ENCODE measurements at places on chromosomes 3 and 15.

DNA sequence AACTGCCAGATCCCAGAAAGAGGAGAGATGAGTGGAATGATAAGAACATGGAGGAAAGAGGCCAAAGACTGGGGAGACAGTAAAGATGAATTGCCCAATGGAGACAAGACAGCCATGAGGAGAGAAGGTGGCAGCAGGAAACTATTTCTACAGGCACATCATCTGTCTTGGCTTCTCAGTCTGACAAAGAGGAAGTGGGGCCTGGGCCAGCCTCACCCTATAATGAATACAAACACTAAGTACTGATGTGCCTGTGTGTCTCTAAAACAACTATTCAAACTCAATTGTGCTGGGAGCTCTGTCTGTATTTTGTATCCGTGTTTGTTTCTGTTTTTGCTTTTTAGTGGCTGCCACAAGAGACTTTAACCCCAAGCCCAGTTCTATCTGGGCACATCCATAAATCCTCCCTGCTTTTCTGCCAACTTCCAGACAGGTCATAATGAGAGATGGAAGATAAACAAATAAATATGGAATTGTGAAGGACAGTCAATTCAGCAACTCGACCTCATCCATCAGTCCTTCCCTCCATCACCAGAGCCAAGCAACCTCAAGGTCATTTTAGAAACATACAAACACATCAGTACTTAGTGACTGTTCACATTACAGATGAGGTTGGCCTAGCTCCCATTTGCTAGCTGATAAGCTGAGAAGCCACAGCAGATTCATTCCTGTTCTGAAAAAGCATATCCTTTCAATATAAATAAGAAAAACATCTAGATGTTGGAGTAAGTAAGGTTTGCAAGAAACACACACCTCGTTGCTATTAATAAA lies 116.7 kb downstream of the CADPS start:
- peak; percentile 1 for DNase-seq

DNA sequence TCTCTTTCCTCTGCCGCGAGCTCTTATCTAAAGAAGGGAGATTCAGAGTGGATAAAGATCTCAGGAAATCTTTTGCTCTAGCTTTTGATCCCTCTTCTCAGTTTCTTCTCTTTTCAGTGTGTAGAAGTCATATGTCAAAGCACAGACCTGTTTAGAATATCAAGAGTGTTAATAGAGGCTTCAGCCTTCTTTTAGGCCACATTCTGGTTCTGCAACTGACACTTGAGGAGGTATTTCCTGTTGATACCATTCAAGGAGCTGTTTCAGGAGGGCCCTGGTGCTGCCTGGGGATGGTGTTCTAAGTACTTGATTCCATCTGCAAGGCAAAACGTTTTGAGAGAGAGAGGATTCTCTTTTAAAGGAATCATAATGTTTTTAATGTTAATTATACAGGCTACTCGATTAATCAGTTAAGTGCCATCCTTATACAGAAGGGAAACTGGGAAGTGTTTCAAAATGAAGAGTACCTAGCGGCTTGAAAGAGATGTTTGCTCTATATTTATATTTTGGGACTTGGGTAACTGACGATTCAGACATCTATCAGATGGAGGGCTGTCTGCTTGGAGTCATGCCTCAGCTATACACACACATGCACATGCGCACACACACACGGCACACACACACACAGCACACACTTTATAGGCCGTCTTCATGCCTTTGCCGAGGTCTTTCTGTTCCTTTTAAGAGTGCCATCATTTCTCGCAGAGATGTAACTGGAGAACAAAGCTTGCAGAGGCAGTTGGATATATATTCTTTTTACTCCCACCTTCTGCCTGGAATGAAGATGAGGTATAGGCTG lies 313.9 kb downstream of the PTPRG start:
- DNase-seq: no peak

GRCh38 chr3:72154391-72155335 lies 369.7 kb upstream of the PROK2 start:
- DNase-seq: no peak

DNA sequence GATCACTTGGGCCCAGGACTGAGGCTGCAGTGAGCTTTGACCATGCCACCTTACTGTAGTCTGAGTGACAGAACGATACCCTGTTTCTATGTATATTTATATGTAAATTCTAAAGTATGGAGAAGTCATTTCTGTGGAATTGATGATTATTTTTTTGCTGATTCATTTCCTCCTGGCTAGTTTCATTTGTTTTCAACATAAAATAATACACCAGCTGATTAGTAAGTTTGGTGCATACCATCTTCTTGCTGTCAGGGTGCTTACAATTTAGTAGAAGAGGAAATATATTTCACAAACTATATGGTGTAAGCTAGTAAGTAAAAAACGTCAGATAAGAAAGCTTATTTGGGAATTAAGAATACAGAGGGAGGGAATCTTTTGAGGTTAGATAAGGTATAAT lies 36.0 kb downstream of the SLC25A26 start:
- no peak for DNase-seq

DNA sequence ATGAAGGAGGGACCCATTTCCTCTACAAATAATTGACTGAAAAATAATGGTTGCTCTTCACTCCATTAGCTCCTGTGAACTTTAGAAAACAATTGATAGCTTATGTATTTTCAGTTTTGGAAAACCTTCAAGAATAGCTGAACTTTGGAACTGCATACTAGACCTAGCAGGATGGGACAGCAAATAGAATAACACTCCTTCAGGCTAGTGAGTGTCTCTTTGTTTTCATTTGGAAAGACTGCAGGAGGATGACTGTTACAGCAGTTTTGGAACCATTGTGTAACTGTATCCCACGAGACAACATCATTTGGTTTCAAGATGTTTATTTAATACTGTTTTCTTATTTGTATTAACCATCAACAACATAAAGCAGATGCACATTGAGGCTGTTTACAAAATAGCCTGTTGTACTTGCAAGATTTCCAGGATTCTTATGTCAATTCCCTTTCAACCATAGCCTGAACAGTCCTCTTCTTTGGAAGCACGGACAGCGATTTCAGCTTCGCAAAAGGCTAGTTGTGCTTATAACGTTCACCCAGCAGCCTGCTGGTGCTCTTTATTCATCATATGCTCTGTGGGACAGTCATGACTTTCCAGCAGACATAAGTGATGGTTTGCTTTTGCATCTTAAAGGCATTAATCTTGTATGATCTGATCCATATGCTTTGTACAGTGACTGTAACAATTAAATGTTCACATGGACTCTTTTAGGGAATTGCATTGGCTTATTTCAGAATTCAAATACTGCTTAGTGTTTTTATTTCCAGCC lies 335.5 kb downstream of the IL5RA start:
- no peak for DNase-seq

DNA sequence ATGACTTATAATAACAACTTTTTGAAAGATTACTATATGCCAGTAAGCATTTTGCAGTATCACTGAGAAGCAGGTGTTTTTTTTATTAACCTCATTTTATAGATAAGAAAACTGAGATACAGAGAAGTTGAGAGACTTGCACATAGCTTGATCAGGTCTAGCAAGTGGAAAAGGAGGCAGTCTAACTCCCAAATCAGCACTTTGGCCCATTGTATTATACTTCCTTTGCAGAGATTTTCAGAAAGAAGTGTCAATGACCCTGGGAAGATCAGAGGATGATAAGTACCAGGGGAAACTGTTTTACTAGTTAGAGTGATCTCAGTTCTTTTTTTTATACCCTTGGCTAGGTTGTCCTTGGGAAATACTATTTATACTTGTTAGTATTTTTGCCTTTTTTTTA lies 358.7 kb downstream of the SQOR start:
- DNase-seq: no peak

DNA sequence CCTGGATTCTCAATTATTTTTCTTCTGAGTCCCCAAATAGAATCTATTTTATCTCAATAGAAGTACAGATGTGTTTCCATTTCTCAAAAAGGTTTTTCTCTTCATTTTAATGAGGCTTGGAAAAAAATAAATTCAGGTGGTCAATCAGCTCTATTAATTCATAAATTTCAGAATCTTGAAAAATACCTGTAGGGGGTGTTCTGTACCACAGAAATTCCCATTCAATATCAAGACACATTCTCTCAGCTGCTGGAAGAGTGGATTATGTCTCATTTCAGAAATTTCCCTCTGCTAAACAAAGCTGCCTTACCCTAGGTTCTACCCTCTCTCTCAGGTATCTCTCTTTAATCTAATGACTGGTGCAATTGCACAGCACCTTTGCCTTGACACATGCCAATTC lies 1121.2 kb downstream of the SI start:
- DNase-seq: no peak

DNA sequence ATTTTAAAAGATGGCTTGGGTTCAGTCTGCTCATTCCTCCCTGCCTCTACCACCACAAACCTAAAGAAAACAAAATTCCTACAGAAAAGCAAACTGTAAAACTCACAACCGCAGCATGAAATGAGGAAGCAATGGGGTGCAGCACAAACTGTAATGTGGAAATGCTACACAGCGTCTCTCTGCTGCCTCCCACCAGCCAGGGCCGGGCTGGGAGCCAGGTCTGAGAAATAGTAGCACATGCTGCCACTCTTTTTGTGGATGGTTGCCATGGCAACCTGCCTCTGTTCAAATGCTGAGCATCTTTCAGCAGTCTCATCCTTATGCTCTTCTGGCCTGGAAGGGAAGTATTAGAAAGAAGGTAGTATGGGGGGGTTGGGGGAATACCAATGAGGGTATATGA lies 55.4 kb downstream of the EOMES start:
- DNase-seq: peak; percentile 93

DNA sequence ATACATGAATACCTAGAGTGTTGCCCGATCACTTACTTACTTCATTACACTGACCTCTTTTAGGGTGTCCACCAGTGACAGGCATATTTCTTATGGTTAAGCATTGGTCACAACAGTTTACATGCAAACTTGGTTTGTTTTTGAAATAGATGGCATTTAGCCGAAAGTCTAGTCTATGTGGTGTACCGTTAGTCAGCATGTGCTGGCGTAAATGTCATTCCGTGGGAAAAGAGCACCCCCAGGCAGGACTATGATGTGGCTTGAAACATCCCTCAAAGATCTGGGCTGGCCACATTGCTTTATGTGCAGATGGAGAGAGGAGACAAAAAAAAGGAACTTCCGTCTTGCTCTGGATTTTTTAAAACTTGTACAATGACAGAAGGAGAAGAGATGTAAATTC lies 357.0 kb upstream of the ICE2 start:
- no peak for DNase-seq

Measured in MV-4-11 (cell line).